A172 (cell line): ENCODE measurements at places on chromosomes 11 and 22. TPM values are rescaled to one million over a fixed set of nuclear protein-coding genes. Genes with fewer than 3 reads are reported as not detected.

The UPK3A gene
- not detected in 2 replicates for total RNA-seq

The POU2AF3 gene
- total RNA-seq = not detected in 2 replicates

DNA sequence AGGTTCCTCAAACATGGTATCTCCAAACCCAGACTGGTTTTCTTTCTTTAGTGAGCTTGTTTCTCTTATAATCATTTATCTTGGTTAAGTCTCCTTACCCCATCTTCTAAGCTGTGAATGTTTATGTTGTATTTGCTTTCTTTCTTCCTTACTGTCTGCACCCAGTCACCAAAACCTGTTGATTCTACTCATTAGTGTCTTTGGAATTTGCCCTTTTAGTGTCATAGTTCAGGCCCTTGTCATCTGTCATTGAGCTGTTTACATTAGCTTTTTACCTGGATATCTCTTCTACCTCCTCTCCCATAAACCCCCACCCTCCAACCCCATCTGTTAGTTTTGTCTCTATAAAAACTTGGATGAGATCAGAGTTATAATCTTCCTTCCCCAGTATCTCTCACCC, 59.9 kb downstream of the AMOTL1 start:
- DNase-seq = no peak

- peak; percentile 49 for DNase-seq
Observed at GRCh38 chr11:83249972-83250593, 36.1 kb downstream of the CCDC90B start.

DNA sequence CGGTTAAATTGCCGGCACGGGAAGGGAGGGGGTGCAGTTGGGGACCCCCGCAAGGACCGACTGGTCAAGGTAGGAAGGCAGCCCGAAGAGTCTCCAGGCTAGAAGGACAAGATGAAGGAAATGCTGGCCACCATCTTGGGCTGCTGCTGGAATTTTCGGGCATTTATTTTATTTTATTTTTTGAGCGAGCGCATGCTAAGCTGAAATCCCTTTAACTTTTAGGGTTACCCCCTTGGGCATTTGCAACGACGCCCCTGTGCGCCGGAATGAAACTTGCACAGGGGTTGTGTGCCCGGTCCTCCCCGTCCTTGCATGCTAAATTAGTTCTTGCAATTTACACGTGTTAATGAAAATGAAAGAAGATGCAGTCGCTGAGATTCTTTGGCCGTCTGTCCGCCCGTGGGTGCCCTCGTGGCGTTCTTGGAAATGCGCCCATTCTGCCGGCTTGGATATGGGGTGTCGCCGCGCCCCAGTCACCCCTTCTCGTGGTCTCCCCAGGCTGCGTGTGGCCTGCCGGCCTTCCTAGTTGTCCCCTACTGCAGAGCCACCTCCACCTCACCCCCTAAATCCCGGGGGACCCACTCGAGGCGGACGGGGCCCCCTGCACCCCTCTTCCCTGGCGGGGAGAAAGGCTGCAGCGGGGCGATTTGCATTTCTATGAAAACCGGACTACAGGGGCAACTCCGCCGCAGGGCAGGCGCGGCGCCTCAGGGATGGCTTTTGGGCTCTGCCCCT, 529 bp upstream of the CCND1 start:
- no peak for DNase-seq

- peak; percentile 8 for DNase-seq
Observed at GRCh38 chr11:86202013-86202336, 42.6 kb upstream of the EED start.

GRCh38 chr11:20611892-20612291, 12.5 kb downstream of the SLC6A5 start:
- no peak for DNase-seq

- peak; percentile 30 for DNase-seq
Observed at GRCh38 chr11:65440831-65441499, 18.4 kb downstream of the NEAT1 start.

DNA sequence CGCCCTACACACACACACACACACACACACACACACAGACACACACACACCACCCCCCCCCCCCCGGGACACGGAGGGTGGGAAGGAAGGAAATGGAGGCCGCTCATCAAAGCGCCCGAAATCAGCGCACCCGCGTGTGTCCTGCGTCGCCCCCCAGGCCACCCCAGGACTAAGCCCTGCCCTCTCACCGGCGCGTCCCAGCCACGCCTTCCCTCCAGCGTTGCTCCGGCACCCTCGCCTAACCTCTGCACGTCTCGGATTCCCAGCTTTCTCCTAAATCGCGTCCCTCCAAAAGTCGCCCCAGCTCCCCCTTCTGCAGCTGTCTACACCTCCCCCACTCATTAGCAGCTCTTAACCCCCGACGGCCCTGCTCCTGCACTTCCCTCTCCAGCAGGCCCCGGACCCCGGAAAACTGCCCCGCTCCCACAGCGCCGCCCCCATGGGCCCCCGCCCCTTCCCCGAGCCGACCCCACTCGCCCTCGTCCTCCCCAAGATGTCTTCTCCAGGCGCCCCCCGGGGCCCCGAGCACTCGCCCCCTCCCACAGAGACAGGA, 557 bp downstream of the PACSIN2 start:
- DNase-seq = no peak
